Endothelial cell (in vitro differentiated cells): ENCODE measurements at places on chromosomes 6 and 20.
A peak's percentile ranks its signal among the peaks of the same experiment; 100 is the strongest.

DNA sequence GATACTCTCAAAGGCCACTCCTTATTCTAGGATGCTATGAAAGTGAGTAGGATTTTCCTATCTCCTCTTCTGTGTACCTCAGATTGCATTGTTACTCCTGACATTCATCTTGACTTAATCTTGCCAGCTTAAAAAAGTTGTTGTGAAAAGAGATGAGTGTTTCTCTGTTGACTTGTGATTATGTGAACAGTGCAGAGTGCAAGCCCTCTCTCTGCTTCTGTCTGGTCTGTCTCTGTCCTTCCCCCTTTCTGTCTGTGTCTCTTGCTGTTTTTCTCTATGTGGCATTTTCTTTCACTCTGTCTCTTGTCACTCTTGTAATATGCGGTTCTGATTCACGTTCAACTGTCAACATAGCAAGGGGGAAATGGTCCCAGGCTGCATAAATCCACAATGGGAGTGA, 306.6 kb downstream of the FARS2 start:
- no peak for DNase-seq

GRCh38 chr20:44208770-44209169, 1.8 kb downstream of the OSER1 start:
- no peak for DNase-seq

DNA sequence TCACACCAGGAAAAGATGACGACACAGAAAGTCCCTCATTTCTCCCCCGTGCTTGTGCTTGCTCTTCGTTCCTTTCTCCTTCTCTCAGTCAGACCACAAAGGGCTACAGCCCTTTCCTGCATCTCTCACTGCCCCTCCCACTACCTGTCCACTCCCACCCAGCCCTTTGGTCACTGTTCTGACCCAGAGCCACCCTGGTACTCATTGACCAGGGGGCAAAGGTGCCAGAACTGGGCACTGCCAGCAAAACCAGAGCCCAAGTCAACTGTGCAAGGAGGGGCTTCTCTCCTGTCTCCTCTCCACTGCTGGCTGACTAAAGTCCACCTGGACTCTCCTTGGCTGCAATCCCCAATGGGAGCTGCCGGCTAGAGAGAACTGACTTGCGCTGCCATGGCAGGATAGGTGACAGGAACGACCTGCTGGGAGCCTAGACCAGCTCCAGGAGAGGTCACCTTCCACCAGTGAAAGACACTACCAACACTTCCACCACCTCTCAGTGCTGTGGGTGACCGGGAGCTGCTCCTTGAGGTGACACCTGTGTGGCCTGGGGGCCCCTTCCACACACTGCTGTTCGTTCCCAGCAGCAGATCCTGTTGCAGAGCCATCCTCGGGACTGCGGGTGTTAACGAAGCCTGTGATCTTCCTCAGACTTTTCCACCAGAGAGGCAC, 32.8 kb downstream of the KCNK17 start:
- DNase-seq = no peak

DNA sequence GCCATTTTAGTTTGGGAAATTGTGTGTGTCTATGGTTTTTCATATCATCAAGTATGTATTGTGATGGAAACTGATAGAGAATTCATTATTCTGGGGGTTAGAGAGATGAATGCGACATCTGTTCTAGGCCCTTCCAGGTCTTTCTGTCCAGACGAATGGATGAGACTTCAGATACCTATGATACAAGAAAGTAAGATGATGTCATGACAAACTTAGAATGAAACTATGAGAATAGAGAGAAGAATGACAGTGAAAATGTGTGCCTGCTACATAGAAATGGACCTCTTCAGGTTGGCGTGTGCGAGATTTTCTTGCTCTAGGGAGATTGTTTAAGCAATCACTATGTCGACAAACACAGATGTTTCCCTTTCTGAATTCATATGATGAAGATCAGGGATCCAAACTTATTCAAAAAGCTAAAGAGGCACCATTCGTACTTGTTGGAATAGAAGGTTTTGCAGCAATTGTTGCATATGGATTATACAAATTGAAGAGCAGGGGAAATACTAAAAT, 76.1 kb downstream of the SCAND1 start:
- DNase-seq = no peak

DNA sequence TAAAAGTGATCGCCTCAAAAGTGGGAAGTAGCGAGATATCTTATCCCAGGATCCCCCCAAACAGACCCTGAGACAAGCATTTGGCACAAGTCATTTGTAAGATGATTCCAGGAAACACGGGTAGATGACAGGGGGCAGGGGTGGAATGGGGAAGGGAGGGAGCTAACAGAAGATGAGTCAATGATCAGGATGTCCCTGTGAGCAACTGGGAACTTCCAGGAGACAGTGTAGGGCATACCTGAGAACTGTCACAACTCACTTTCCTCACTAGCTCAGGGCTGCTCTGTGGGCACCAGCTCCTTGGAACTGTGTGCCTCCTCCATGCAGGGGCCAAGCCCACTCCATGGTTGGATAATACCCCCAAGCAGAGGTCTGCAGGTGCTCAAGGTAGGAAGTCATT, 38.5 kb upstream of the VSX1 start:
- DNase-seq = no peak

DNA sequence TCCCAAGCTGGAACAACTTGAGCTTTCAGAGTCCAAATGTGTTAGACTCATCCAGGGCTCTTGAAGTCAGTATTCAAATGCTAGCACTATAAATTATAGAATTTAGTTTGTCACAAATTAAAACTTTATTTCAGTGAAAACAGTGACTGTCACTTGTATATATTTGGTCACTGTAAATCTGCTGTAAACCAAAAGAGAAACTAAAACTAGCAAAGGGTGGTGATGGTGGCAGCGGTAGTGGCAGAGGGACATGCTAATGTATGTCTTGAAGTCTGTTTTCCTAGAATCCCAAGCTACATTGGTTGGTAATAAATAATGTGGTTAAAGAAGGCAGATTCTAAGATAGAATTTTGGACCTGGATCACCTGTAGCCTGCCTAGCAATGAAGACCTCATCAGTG, 140.4 kb upstream of the CENPW start:
- no peak for DNase-seq

GRCh38 chr6:105592329-105592728, 189.4 kb upstream of the PREP start:
- DNase-seq = no peak

- peak; percentile 46 for DNase-seq
Measured at GRCh38 chr20:61980647-61981583, 84.8 kb downstream of the TAF4 start.

GRCh38 chr6:2353412-2354137, 108.2 kb upstream of the GMDS start:
- DNase-seq = peak; percentile 75

GRCh38 chr6:154989448-154989847, 5.7 kb upstream of the TIAM2 start:
- DNase-seq = no peak

GRCh38 chr20:56483970-56484369, 15.5 kb downstream of the RTF2 start:
- DNase-seq = no peak

GRCh38 chr6:79467716-79468115, 69.5 kb downstream of the LCA5 start:
- no peak for DNase-seq

DNA sequence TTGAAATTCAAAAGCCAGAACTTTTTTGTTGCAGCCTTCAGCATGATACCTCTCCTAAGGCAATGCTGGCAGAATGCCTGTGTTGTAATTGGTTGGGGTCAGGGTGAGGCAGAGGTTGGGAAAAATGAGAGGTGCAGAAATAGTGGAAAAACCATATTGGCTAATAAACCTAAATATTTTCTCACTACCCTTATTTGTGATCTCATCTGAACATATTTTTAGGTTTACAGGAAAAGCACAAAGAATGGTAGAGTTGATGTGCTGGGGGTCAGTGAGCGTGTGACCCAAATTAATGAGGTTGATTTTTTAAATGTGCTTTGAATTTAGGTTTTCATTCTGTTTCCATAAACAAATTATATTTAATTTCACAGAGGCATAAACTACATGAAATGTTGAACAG, 437.3 kb downstream of the HDGFL1 start:
- no peak for DNase-seq

DNA sequence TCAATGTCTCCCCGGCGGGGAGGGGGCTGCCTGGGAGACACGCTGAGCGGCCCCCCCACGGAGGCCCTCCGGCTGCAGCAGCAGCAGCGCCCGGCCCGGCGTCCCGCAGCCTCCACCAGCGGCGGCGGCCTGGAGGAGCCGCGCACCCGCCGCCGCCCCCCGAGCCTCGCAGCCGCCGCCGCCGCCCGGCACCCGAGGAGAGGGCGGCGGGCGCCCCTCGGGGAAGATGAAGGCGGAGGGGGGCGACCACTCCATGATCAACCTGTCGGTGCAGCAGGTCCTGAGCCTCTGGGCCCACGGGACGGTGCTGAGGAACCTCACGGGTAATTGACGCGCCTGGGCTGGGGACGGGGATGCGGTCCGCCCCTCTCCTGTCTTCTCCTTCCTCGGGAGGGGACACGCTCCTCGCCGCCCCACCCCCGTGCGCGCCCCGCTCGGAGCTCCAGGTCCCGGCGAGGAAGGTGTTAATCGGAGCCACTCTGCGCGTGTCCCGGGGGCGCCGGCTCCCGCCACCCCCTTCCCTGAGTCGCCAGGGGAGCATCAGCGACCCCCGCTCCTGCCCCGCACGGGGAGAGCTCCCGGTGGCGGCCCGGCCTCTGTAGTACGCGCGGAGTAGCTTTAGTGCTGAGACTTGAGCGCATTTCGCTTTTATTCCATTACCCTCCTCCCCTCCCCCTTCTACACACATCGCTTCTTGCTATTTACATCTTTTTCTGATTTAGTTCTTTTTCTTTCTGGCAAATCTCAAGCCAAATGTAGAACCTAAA, 686 bp downstream of the TMEM170B start:
- DNase-seq = peak; percentile 47

- DNase-seq = no peak
Measured at GRCh38 chr6:168968228-168968627, 285.4 kb downstream of the THBS2 start.

DNA sequence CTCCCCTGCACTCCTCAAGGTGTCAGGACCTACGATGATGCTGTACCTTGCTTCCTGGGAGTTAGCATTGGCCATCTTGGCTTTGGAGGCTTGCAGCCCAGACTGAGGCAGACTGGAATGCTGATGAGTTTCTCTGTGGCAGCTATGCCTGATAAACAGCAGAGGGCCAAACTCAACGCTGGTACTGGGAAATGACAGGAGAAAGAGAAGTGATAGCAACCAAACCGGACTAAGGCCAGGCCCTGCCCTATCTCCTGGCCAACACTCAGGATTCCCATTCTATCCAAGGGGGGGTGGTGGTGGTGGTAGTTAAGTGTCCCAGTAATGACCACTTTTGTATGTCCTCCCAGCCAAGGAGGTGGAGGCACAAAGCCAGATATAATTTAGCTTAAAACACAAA, 90.0 kb upstream of the DTNBP1 start:
- no peak for DNase-seq

- DNase-seq = no peak
Measured at GRCh38 chr20:45294003-45294368, 12.7 kb upstream of the RBPJL start.

- DNase-seq = no peak
Measured at GRCh38 chr6:161522276-161522675, 248.4 kb upstream of the AGPAT4 start.

DNA sequence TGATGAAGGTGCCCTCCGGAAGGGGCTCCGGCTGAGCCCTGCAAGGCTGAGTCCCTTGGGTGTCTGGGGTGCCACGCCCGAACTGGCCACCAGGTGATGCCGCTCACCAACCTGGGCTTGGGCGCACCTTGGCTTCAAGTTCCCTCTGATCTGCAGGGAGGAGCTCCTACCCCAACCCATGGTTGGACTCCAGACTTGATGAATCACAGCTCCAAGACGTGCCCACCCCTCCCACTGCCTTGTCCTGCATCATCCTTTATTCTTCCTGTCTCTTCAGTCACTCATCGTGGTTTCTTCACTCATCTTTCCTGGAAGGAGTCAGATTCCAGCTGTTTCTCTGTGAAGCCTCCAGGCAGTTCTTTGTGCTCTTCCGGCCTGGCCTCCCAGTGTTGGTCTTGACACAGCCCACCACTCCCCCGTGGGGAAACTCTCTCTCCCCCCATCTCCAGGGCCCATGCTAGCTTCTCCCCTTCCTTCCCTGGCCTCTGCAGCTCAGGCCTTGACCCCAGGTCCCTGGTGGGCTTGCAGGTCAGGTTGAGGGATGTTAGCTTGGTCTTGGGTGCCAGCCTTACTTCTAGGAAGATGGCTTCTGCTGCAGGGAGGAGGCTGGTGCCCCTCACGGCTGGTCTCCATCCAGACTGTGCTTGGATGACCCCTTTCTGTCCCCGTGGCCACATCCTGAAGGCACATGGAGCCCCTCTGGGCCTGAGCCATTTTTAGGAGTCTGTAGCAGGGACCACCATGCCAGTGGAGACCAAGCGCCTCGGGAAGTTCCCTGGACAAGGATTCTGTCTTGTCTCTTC, 2.6 kb upstream of the ZBP1 start:
- DNase-seq = peak; percentile 63

DNA sequence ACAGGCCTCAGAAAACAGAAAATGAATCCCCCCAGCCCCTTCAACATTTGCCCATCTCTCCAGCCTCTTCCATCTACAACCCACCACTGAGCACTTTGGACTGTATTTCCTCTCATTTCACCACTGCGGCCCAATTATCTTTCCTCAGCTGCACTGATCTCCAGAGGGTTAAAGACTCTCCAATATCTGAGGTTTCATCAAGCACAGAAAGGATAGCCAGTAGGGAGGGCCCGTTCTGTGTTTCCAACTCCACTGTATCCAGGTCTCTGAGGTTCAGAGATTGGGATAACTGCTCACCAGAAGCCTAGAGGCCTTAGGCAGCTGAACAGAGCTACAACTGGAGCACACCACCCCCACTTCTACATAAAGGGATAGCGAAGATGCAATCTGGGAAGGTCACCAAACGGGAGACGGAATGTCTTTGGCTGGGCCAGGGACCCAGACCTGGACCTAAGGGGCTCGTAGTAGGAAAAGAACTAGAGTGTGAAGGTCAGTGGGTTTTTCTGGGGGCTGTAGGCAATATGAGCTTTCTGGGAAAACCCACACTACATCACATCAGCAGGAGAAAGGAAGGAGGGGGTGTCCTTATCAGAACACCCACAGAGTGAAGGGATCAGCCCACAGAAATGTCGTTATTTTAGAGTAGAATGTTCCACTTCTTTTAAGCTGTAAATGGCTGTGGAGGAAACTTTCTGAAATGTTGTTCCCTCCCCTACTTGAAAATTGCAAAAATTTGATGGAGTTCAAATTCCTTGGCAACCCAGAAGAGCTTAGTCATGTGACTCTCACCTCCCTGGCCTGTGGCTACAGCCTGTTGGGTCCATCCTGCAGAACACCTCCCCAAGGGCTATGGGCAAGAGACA, 7.3 kb downstream of the KCNK5 start:
- DNase-seq = no peak

DNA sequence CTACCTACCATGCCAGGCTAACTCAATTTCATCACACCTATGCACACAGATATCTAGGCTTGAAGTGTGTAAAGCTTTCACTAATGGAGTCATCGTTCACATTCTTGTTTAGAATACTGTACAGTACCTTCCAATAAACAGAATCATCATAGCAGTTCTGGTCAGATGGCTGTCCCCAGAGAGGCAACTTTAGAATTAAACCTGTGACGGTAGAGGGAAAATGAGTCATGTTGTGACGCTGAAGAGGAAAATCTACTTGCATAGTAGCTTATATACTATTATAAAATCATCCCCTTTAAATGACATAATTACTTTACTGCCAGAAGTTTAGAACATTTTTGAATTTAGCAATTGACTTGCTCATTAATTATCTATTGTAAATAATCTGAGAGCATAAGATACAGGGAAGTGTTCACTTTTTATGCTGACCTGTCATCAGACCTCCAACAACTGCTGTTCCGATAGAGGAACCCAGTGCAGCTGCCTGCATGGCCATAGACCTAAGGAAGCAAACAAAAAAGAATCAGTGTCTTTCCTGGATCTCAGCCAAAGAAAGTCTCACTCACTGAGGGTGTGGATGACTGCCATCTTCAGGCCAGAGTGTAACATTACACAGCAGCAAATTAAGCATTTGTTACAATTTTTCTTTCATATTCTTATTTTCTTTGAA, 29.8 kb downstream of the RHAG start:
- peak; percentile 23 for DNase-seq
